ENCODE measurements at places on chromosomes 1 and 21.
A peak's percentile ranks its signal among the peaks of the same experiment; 100 is the strongest.

GRCh38 chr1:97668945-97669344 lies 251.9 kb downstream of the DPYD start:
- DNase-seq = no peak

DNA sequence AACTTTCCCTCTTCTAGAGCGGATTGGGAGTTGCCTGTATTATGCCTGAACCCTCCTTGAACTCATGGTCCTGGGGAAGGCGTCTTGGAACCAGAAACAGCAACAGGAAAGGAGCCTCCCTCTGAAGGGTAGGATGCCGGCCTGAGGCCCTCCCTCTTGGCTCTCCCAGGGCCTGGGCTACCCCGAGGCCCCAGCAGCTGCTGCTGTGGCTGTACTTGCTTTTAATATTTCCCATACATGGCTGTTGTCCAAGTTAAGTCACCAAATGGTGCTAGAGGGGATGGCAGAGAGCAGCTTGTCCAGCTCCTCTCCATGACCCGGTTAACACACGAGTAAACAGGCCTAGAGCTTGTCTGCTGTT lies 10.5 kb downstream of the CHRNB2 start:
- DNase-seq = peak; percentile 42

- DNase-seq = no peak
These were observed 341 bp upstream of the TMEM61 start for GRCh38 chr1:54980046-54980527.

- no peak for DNase-seq
These were observed 166.2 kb downstream of the URB2 start for GRCh38 chr1:229792012-229792975.

- DNase-seq = no peak
These were observed 48.8 kb downstream of the LRRC40 start for GRCh38 chr1:70156529-70157120.

DNA sequence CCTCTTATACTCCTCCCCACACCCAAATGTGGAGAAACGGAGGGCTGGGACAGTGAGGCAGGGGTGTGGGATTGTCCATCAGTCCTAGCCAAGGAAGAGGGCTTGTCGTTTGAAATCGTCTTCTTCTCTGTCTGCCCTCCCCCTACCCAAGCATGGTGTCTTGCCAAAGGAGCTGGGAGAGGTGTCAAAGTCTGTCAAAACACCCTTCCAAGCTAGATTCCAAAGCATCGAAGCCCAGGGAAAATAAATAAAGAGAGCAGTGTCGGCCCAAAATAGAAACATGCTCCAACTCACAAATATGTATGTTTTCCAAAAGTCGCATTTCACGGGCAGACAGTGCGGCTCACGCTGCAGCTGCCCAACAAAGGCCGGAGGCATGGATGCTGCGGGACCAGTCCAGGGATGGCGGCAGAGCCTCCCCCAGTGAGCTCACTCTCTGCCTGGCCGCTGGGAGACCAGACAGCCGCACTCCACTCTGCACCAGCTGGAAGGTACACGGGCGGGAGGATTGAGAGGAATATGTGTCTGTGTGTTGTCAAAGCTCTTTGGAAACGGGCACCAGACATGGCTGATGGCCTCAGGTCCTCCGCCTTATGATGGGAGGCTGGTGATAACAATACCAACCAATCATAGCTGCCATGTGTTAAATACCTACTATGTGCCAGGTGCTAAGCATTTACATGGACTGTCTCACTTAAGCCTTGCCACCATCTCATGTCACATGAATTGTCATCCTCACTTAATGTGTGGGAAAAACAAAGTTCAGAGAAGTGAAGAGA lies 3.9 kb downstream of the DISP3 start:
- DNase-seq = no peak
